ENCODE measurements at places on chromosomes 11 and 22. TPM values are rescaled to one million over a fixed set of nuclear protein-coding genes. Genes with fewer than 3 reads are reported as not detected.

The MGAT3 gene
- 22.4 TPM for polyA plus RNA-seq

The CST6 gene
- not detected for polyA plus RNA-seq

The ANKK1 gene
- 0.11 TPM for polyA plus RNA-seq

DNA sequence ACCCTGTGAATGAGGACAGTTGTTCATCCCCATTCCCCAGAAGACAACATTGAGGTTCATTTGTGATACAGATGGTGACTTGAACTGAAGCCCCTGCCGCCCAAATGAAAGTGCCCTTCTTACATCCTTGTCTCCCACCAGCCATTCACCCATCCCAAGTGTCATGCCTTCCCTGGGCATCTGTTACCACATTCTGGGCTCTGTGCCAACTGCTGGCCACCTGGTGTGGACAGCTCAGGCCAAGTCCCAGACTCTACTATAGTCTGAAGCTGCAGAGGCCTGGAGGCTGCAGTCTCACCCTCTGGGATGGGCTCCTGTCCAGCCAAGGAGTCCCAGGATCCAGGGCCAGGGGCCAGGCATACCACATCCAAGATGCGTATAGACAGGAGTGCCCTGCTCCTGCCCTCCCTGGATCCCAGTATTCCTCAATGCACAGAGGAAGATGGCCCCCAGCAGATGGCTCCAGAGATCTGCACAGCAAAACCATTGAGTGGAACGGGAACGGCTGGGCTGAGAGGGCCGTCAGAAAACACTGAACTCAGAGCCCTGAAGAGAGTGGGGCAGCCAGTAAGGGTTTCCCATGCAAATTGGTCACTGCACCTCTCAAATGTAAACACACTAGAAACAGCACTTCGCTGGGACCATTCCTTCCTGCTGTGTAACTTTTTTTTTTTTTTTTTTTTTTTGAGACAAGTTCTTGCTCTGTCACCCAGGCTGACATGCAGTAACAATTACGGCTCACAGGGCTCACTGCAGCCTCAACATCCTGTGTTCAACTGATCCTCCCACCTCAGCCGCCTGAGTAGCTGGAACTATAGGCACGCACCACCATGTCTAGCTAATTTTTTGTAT is 22.8 kb downstream of the ARRB1 start:
- no peak for DNase-seq

DNA sequence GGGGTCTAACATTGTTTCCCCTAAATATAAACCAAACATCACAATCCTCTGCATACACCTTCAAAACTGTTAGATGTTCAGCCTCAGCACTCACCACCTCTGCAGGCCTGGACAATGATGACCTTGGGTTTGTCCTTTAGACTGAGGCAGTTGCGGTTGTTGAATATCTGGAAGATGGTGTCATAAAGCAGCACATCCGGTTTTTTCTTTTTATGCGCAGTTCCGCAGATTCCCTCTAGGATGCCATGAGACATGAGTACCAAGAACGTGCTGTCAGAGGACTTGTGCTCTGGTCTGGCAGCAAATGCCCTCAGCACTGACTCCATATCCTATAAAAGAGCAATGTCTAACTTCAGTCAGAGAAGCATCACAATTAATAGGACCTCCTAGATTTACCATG is 22.8 kb downstream of the CASP5 start:
- no peak for DNase-seq

- DNase-seq = no peak
Measured at GRCh38 chr11:47857892-47858543, 9.9 kb upstream of the NUP160 start.

- no peak for DNase-seq
Measured at GRCh38 chr11:63507511-63507910, 1.6 kb downstream of the LGALS12 start.

DNA sequence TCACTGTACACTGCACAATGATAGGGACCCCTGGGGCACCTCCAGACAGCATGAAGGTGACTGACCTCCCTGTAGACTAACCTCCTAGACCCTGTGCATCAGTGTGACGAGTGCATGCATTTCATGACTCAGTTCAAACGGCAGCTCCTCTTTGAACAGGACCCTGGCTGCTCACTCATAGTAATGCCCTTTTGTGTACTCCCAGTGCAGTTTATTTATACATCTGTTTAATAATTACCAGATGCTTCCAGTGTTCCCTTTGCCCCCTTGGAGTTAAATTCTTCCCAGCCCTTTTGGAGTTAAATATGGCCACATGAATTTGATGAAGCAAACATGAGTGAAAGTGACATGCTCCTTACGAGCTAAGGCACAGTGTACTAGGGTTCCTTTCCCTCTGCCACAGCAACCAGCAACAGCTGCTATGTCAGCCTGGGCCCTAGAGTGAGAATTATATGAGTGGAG is 72.4 kb downstream of the PANX1 start:
- DNase-seq = no peak

- no peak for DNase-seq
Measured at GRCh38 chr11:12546660-12547059, 127.6 kb upstream of the TEAD1 start.

DNA sequence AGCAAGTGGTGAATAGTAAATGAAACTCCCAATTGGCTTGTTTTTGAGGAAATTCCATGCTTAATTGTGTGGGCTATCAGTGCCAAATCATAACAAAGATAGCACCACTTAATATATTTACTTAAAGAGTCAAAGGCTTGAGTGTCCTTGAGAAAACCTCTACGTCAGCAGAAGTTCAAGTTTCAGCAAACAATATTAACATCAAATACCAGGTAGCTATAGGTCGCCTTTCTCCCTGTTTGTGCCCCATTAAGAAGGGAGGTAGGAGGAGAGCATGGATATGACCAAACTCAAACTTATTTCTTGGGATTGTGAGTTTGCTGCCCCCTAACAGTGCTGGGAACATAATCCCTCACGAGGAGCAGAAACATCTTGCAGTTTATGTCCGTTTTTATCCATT is 105.6 kb upstream of the SYN3 start:
- DNase-seq = no peak

All from left renal pelvis (tissue), 4 donors.